SK-N-SH (cell line): ENCODE measurements at places on chromosomes 11 and 22. TPM values are rescaled to one million over a fixed set of nuclear protein-coding genes. Genes with fewer than 3 reads are reported as not detected.

The PIK3C2A gene
- polyA plus RNA-seq = 9.3 and 13.3 TPM in 2 replicates

The BTG4 gene
- 0.26 and 0.34 TPM in 2 replicates for polyA plus RNA-seq

The ME3 gene
- 22.0 and 25.5 TPM in 2 replicates for polyA plus RNA-seq

The C11orf16 gene
- polyA plus RNA-seq = not detected in 2 replicates

The UCP2 gene
- polyA plus RNA-seq = 28.5 and 36.0 TPM in 2 replicates

The TUT1 gene
- polyA plus RNA-seq = 27.3 and 30.0 TPM in 2 replicates
